Fibroblast of skin of left quadriceps (primary cell): ENCODE measurements at places on chromosomes 5 and 9.

GRCh38 chr5:76742583-76742982, 26.7 kb downstream of the F2R start:
- DNase-seq = no peak

- no peak for DNase-seq
Observed at GRCh38 chr9:69599232-69599971, 72.8 kb downstream of the APBA1 start.

DNA sequence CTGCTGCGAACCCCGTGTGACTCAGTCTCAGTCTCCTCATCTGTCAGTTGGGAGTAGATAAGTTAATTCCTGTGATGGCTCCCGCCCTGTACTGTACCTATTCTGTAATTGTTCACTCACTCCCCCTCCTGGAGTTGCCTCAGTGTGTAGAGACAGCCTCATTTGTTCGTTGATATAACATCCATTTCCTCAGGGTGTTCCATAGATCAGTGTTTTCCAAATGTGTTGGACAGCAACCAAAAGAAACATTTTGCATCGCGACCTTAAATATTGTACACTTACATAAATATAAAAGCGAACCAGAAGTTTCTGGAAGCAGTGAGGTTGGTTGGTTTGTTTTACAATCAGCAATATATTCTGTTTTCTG, 698 bp downstream of the NFX1 start:
- DNase-seq = no peak

- DNase-seq = no peak
Observed at GRCh38 chr9:130651752-130652151, 12.6 kb upstream of the PRDM12 start.

DNA sequence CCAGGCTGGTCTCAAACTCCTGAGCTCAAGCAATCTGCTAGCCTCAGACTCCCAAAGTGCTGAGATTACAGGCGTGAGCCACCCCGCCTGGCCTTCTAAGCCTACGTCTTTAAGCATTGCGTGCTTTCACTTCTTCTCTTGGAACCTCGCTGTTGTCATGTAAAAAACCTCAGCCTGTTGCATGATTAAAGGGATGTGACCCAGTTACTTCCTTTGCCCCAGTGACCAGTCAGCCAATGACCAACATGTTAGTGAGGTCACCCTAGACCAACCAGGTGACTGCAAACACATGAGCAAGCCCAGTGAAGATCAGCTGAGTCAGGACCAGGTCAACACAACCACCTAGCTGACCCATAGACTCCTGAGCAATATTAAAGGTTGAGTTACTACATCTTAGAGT, 10.5 kb downstream of the KIF4B start:
- no peak for DNase-seq

DNA sequence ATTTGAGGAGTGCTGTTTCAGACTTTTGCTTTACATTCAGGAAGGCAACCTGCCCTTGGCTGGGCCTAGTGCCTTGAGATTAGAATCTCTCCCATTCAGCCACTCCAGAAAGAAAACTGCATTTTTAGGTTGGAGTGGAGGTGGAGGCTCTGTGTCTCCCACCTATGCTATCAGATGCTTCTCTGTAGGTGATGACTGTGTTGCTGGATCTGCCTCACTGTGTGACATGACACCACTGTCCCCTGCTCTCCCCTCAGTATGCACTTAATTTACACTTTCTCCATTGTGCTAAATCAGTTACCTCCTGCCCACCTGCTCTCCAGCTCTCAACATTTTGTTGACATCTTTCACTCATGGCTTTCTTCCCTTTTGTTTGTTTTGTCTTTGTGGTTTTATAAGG, 265.8 kb downstream of the TENT4A start:
- DNase-seq = no peak

GRCh38 chr9:7790819-7791182, 8.8 kb downstream of the DMAC1 start:
- no peak for DNase-seq

GRCh38 chr9:16728137-16728508, 142.3 kb downstream of the BNC2 start:
- no peak for DNase-seq

DNA sequence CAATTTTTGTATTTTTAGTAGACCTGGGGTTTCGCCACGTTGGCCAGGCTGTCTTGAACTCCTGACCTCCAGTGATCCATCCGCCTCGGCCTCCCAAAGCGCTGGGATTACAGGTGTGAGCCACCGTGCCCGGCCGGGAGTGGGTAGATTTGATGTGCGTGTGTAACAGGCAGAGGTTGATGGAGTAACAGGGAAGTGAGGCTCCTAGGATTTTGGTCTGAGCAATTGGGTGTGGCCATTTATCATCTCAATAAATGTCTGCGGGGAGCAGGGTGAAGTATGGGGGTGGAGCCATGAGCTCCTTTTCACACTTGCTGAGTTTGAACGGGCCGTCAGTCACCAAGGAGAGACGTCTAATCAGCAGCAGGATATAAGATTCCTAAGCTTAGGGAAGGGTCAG, 1.2 kb upstream of the REXO4 start:
- DNase-seq = no peak

DNA sequence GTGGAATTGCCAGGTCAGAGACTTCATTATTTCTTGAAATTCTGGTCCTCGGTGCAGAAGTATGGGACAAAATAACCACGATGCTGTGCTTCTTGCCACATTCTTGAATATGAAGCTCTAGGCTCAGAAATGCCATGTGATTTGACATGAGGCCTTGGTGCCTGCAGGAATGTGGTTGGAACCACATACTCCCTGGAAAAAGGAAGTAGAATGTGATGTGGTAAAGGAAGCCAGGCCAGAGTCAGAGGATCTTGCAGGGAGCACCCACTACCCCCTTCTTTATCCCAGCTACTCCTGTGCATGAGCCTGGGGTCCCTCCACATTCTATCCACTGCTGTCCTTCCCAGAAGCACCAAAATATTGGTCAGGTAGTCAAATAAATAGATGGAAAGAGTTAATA, 80.9 kb downstream of the FOXD1 start:
- DNase-seq = no peak
